Stimulated activated CD4-positive, alpha-beta T cell treated with anti-CD3 and anti-CD28 coated beads, Interleukin-4, amount 100 ng/mL, for 48 hours (primary cell): ENCODE measurements at places on chromosomes 7 and 10.

DNA sequence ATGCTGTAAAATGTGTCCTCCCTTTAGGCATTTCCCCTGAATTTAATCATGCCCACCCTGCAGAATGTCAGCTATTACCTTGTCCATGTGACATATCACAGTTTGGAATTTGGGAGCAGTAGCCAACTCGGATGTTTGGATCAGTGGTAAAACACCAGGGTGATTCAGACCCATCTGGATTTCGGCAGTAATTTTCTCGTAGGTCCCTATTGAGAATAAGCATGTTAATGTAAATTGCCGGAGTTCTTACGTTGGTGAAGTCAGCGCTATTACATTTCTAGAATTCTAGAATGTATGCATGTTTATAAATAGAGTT lies 44.1 kb downstream of the HGF start:
- no peak for DNase-seq

- DNase-seq, result no peak
Observed at GRCh38 chr10:75203724-75204123, 6.9 kb upstream of the VDAC2 start.

DNA sequence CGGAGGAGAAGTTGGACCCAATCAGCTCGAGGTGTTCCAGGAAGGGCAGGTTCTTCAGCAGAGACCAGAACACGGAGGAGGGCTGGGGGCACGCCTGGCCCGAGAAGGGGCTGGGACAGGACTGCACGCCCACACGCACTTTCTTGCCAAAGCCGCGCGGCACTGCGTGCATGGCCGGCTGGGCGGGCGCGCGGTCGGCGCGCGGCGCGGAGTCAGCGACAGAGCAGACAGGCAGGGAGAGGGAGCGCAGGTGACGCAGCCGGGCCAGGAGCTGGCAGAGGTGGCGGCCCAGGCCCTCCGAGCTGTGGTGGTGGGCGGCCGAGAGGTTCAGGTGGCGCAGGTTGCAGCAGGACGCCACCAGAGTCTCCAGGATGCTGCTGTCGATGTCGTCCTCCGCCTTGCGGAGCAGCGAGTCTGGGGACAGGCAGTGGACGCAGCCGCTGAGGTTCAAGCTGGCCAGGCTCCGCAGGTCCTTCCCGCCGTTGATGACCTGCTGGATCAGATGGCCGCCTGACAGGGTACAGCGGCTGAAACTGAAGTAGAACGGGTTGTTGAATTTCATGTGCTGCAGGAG lies 77.2 kb upstream of the TNRC18 start:
- DNase-seq, result no peak

DNA sequence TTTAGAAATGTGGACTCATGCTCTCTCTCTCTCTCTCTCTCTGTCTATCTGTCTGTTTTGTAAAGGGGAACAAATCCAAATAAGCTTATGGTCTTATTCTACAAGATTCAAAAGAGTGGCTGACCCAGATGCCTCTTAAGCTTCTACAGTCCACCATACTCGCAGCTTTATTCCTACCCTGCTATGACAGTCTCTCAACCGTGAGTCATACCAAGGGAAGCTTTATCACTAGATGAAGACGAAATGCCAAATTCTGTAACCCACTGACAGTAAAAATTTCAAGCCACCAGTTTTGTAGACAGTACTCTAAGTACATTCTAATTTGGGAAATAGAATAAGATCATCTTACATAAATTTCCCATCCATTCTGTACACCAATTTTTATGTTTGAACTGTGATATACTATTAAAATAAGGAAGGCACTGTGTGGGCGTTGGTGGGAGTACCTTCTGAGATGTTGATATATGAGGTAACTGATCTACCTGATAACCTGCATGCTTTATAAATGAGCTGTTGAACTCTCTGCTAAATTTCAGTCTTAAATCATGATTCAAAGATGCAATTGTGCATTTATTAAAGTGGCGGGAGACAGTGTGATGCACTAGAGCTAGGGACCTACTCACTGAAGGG lies 153.2 kb downstream of the KLF6 start:
- no peak for DNase-seq

- no peak for DNase-seq
Observed at GRCh38 chr7:82114237-82114636, 329.3 kb downstream of the CACNA2D1 start.
